Islet precursor cell (in vitro differentiated cells): ENCODE measurements at places on chromosomes 12 and 14.
A peak's percentile ranks its signal among the peaks of the same experiment; 100 is the strongest.

GRCh38 chr12:89040146-89040964, 311.9 kb downstream of the DUSP6 start:
- DNase-seq: no peak

DNA sequence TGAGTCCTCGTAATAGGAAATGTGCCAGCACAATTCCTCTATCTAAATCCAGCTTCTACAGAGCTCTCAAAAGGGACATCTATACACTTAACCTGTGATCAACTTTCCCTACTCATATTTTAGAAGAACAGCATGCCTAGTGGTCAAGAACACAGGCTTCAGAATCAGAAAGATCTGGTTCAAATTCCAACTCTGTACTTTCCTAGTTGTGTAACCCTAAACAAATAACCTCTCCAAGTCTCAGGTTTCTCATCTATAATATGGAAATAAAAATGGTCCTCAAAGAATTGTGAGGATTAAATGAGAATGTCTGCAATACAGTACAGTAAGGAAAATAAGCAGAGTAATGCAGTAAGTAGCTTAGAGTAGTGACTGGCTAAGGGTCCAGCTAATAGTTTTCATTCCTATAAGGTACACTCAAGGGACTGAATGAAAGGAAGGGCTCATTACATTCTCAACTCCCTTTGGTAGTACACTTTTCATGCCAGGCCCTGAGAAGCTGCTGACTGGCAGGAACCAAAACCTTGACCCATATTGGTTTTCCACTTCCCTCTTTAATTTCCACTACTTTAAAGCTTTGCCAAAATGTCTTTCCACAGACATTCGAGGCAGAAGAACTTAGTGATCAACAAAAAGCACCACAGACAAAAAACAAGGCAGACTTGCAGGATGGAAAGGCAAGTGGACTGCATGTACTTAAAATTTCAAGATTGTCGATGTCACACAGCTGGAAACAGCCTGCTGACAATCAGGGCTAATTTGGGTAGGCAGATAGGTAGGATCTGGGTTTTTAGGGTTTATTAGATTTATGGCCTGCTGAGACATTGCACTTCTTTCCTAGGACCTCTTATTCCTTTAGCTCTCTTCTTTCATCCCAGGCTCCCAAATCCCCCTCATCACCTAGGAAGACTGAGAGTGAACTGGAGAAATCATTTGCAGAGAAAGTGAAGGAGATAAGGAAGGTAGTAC, 4.3 kb downstream of the CCDC196 start:
- DNase-seq: no peak

DNA sequence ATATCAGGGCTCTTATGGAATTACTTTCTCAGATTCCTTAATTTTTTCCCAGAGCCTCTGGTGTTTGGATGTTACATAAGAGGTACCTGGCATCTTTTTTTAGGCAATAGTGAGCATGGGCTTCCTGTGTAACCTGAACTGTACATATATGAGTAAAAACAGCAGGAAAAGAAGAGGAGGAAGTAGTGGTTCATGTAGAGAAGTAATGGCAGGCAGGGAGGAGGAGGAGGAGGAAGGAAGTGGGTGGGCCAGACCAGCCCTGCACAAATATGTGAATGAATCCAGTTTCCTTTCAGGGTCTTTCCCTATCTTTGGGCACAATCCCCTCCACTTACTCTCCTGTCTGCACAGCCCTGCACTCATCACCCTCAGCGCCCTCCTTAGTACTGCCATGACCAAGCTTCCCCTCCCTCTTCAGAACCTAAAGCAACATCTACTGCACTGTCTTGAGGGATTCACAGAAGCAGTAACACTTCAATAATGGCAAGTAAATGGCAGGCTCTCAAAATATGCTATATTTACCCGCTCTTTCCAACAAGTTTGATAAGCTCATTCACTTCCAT, 40.9 kb upstream of the GSG1 start:
- no peak for DNase-seq

- no peak for DNase-seq
Measured at GRCh38 chr12:104643093-104643818, 186.5 kb downstream of the CHST11 start.

DNA sequence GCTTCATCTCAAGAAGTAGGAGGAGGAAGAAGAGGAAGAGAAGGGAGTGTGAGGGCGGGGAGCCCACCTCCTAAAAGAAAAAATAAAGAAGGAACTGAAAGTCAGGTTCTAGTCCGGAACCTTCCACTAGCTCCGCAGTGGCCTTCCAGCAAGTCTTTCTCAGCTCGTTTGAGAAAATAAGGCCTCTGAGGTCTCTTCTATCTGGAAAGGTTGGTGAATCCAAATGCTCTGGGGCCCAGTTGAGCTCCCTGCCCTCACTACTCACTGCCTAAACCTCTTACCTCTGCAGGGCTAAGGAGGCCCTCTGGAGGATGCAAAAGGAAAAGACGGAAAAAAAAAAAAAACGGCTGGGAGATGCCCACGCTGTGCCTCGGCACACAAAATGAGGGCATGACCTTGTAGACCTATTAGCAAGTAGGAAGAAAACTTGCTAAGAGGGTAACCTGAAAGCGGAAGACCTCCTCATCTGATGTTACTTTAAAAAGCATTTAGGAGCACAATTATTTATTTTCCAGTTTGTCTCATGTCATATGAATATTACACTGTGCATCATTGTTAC, 35.9 kb downstream of the FBLN5 start:
- peak; percentile 68 for DNase-seq

DNA sequence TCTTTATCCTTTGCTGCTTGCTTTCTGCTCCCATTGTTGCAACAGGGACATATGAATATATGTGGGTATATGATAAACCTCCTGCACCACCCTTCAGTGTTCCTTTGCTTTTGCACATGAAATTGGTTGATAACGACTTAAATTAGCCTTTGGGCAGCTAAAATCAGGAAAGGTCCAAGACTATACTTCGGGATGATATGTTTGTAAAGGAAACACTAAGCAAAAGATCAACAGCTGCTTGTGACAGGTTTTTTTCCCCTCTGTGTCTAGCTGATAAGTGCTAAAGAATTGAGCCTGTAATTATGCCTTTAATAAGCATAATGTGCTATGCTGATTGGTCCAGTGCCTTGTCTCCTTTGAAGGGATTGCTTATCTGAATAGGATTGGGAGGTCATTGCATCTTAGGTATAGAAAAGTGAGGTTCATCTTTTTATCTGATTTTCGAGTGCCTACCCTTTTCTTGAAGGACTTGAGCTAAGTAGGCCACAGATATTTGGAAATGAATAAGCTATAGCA, 59.4 kb downstream of the PPHLN1 start:
- no peak for DNase-seq

GRCh38 chr12:42557586-42558172, 31.9 kb downstream of the PRICKLE1 start:
- DNase-seq: no peak

GRCh38 chr14:70382536-70382935, 23.1 kb upstream of the COX16 start:
- DNase-seq: no peak

DNA sequence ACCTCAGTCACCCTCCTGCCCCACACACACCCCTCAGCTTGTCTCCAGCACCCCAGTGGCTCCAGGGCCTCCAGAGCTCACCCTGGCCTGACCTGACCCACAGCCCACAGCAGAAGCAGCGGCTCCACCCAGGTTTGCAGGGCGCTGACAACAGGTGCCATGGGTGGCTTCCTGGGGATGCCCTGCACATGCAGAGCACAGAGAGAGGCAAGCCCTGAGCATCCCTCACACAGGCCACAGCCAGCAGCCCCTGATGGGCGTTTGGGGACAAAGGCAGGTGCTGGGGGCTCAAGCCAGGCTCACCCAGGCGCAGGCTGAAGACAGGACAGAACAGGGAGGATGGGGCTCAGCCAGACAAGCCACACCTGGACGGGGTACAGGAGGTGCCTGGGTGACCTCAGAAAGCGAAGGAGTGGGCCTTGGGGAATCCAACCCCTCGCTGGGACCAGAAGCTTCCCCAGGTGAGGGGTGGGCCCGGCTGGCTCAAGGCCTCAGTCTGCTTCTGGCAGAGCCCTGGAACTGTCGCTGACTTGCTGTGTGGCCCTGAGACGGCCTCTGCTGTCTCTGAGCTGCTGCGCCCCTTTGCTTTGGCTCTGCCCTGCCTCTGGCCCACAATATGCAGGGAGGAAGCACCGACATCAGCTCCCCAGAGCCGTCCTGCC, 10.6 kb downstream of the ARL6IP4 start:
- no peak for DNase-seq

- DNase-seq: no peak
Measured at GRCh38 chr14:74661726-74662450, 49.9 kb upstream of the LTBP2 start.

- peak; percentile 96 for DNase-seq
Measured at GRCh38 chr12:113098441-113099028, 37.0 kb downstream of the RASAL1 start.

DNA sequence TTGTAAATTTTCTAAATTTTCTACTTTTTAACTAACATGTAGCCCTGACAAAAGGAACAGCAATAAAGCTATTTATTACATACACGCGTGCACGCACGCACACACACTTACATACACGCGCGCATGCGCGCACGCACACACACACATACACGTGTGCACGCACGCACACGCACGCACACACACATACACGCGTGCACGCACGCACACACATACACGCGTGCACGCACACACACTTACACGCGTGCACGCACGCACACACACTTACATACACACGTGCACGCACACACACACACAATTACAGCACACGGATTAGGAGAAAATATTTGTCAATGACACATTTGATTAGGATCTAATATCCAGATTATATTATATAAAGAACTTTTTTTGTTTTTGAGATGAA, 27.9 kb downstream of the DHX37 start:
- no peak for DNase-seq

DNA sequence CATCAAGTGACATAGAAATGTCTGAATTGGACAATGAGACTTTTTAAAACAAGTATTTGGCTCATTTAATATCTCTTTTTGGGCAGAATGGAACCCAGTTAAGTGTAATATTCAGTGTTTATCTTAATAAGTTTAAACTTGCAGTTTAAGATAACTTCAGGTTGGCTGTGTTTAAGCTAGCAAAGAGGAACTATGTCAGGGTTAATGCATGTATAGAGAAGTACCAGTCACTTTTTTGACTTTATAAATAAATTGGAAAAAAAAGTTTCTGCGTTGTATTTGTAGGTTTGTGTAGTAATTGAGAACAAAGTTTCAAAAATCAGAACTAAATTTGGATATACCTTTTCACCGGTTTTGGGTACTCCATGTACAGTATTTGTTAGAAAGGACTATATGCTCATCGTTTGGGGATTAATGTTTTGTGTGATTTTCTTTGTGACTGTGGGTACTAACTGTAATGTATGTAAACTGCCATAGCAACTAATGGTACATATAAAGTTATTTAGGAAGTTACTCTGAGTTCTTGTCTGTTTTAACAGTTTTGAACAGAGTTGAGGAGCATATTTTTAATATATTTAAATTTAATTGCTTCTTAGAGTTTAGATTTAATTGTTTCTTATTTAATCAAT, 4.5 kb downstream of the HMGA2 start:
- DNase-seq: no peak

DNA sequence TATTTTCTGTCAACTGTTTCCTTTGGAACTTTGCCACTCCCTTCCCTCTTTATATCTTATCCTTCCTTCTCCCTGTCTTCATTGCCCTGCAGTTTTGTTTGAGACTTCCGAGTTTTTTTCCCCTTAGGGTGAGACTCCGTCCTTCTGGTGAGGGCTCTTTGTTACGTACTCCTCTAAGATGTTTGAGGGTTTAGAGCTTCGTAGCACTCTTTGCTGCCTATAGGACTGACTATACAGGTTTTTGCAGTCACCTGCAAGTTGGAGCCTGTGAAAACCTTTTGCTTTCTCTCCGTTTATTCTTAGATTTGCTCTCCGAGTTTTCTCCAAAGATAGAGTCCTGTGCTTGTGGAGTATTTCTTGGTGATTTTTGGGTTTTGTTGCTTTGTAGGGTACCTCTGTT, 41.7 kb upstream of the MYRFL start:
- no peak for DNase-seq

GRCh38 chr12:80038062-80038560, 61.2 kb upstream of the OTOGL start:
- no peak for DNase-seq

DNA sequence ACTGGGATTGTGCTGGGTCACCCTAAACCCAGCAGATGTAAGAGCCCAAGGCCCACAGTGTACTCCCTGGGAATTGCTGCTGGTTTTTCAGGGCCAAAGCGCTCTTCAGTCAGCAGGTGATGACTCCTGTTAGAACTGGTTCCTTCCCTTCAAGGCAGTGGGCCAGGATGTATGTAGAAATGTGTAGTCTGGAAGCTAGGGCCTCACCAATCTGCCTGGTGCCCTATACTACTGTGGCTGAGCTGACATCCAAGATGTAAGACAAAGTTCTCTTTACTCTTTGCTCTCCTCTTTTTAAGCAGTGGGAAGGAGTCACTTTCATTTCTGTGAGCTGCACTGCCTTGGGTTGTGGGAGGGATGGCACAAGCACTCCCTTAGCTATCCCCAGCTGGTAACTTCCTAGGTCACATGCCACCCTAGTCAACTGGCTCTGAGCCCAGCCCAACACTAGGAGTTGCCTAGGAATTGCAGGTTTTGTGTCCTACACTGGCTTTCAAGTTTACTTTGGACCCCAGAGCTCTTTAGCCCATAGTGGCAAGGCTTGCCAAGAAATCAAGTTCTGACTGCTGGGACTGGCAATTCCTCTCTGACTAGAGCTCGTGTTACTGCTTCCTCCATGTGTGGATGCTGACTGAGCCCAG, 249.2 kb downstream of the C12orf50 start:
- DNase-seq: no peak

DNA sequence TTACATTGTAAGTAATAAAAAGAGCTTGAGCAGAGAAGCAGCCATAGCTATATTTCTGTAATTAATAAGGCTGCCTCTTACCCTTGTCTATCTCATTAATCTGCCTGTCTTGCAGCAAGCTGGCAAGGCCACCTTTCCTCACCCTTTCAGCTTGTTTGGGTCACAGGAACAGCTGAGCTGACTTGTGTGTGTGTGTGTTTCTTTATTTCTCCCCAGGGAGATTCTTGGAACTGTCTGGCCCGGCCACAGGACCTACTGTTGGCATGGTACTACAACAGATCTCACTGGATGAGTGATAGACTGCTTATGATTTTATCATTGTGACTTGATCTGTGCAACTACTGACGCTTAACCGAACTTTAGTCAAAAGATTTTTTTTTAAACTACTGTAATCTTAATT, 213.7 kb downstream of the SLC2A13 start:
- no peak for DNase-seq

DNA sequence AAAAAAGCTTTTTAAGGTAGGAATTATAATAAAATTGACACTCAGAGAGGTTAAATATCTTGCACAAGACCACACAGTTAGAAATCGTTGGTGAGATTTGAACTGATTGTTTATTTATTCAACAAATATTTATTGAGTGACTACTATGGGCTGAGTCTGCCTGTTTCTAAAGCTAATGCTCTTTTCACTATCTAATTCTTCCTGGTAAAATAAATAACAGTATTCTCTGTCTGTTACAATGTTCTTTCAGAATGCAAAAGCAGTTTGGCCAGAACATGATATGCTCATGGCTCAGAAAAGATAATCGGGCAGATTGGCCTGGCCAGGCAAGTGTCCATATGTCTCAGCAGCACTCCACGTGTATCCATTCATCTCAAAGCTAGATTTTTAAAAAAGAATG, 82.0 kb downstream of the BTG1 start:
- no peak for DNase-seq
